NCI-H82 (cell line): ENCODE measurements at places on chromosomes 5 and 9.

DNA sequence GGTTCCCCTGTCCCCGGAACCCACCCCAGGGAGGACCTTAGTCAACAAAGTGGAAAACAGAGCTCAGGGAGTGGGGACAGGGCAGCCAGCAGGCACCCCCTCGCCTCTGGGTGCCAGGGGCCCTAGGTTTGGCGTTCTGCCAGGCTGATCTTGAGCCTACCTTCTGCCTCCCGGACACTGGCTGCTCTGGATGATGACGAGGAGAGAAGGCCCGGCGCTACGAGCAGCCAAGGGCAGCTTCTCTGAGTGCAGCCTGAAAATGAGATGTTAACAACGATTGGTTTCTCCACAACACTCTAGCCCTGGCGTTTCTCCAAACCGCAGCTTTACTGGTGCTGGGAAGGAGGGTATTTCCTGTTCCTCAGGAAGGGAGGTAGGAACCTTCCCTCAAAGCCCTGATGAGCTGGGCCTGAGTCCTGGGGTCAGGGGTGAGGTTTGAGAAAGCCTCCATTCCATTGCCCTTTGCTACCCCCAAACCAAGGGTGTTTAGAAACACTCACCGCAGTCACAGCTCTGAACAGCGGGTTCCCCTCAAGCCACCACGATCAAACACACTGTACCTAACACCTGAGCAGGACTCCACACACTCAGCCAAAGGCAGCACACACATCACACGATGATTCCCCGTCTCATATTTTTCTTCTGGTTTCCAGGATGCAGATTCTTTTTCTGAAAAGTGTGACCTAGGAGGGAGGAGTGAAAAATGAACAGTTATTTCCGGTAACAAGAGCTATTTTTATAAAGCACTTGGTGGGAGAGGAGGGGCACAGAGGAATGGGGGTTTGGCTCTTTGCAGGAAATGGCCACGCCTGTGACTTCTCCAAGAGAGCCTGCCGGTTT, at the start of gene STING1:
Gene STING1 (minus strand): TSS at position 709 of the 840 bp plus-strand sequence. CDS start 1,054 bp downstream, outside the sequence.
- DNase-seq, result peak; percentile 54

DNA sequence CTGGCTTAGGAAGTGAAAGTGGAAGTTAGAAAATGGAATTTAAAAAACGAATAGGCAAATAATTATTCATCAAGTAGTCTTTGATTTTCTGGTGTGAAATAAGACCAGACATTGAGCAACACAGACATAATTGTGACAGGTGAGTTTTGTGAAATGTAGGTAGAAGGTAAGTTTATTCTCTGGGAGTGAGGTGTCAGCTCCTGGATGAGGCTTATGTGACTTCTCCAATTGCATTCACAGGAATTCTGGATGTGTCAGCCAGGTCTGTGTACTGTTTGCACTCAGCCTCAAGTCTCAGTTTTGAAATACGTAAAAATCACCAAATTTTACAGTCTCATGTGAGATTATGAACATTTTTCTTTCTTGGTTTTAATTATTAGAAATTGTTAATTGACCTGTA, 537.6 kb downstream of the CETN3 start:
- no peak for DNase-seq

DNA sequence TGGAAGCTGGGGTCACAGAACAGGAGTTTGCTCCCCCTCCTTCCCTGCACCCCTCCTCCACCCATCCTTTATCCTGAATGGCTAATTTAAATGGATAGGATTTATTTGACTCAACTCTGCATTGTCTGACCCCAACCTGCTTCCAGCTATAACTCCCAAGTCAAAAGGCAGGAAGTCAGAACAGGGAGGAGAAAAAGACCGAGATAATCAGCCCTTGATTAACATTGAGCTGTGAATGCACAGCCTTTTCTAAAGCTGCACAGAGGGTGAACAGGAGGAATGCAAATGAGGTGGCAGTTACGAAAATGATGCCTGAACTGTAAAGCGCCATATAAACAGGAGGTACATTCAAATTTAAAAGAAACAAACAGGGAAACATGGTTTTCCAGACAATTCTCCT, 152.8 kb downstream of the SPOCK1 start:
- no peak for DNase-seq

DNA sequence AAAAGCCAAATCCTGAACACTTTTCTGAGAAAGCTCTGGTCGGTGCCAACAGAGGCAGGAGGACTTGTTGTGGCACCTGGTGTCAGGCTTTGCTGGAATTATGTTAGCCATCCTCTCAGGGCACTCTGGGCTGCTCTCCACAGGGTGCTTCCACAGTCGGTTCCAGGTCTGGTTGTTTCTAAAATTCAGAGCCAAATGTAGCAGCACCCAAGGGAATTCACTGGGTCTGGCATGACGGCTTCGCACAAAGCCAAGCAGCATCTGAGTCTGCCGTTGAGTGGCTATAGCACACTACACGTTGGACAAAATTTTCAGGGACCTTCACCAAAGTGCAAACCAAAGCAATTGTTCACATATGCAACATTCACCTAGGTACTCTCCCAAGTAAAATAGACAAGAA, 110.2 kb downstream of the PJA2 start:
- DNase-seq, result no peak

GRCh38 chr5:72123764-72124376, 16.6 kb downstream of the MAP1B start:
- no peak for DNase-seq

GRCh38 chr5:17238521-17239041, 21.1 kb downstream of the BASP1 start:
- no peak for DNase-seq

DNA sequence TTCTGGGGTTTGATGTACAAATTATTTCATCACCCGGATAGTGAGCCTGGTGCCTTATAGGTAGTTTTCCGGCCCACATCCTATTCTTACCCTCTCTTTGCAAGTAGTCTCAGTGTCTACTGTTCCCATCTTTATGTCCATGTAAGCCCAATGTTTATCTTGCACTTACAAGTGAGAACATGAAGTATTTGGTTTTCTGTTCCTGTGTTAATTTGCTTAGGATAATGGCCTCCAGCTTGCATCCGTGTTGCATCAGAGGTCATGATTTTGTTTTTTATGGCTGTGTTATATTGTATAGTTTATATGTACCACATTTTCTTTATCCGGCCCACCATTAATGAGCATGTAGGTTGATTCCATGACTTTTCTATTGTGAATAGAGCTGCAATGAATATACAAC, 136.5 kb downstream of the PRR16 start:
- no peak for DNase-seq

- no peak for DNase-seq
Measured at GRCh38 chr5:73321757-73322436, 126.7 kb downstream of the FOXD1 start.

- DNase-seq, result no peak
Measured at GRCh38 chr9:34982361-34982760, 7.2 kb upstream of the DNAJB5 start.

GRCh38 chr5:132203464-132203818, 24.2 kb downstream of the P4HA2 start:
- no peak for DNase-seq

- DNase-seq, result no peak
Measured at GRCh38 chr9:120689860-120690259, 24.4 kb downstream of the MEGF9 start.

DNA sequence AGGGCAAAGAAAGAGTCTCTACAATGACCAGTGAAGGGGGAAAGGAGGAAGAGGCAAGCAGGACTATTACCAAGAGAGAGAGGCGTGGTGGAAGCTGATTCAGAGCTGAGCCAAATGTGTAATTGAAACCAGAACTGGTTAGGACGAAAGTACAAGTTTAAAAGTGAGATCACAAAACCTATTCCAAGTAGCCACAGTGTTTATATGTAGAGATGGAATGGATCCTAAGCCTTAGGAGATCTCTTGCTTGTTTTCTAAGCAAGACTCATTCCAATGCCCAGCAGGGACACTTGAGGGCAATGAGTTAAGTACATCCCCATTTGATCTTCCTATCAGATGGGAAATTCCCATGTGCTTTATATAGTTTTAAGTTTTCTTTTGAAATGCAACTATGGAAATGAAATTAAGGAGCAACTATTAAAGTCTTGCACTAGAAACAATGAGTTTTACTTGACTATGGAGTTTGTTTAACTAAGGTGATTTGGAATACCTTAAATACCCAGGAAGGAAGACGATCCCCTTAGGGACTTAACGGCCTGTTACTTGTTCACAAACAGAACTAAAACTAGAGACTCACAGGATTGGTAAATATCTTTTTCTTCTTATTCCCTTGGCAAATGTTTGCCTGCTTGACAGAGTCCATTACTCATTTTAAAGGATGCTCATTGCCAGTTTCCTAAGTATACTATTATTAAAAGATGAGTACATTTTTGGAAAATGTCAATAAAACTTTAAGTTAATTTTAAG, 51.1 kb upstream of the SNX2 start:
- DNase-seq, result no peak

- no peak for DNase-seq
Measured at GRCh38 chr9:112731971-112732370, 14.1 kb upstream of the INIP start.

GRCh38 chr5:172943283-172943841, 15.9 kb upstream of the RPL26L1 start:
- DNase-seq, result no peak

GRCh38 chr9:118023644-118024043, 319.4 kb downstream of the TLR4 start:
- no peak for DNase-seq

DNA sequence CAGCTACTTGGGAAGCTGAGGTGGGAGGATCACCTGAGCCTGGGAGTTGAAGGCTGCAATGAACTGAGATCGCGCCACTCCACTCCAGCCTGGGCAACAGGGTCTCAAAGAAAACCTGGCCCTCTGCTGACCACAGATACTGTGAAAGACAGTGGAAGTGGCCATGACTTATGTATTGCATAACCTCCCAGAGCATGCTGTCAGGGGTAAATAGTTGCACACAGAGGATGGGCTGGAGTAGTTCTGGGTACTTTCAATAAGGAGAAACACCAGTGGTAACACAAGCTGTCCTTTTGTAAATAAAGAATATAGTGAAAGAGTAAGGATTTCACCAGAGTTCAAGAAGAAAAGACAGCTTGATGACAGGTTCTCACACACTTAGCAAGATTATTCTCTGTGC, 1.8 kb downstream of the ACER2 start:
- no peak for DNase-seq

GRCh38 chr9:9612270-9612669, 1000.5 kb downstream of the PTPRD start:
- DNase-seq, result peak; percentile 28

DNA sequence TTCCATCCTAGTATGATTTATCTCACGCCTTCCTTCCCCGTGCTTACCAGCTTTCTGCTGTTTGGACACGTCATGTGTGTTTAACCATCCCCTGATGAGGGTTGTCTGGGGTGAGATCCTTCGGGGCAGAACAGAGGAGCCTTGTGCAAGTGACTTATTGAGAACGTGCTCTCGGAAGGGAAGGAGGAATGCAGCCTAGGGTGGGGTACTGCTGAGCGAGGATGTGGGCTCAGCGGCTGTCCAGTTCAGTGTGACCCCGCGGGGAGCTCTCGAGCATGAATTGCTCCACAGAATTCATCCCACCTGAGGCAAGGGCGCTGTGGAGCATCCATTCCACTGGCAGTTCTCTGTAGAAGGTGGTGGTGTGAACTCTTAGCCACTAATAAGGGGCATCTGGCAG, 4.0 kb downstream of the MYOZ3 start:
- DNase-seq, result no peak

DNA sequence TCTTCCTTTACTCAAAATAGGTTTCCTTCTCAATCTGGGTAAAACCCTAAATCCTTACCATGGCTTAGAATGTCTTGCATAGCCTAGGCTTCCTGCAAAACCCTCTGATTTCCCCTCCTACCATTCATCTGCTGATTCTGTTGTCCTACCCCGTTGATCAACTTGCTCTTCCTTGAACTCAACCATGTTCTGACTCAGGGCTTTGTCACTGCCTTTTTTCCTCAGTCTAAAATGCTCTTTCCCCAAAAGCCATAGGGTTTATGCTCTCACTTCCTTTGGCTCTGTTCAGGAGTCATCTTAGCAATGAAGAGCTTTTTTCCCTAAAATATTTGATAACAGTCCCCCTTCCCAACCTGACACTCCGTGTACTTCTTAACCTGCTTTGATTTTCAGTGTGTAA, 79.4 kb upstream of the IZUMO3 start:
- DNase-seq, result no peak

DNA sequence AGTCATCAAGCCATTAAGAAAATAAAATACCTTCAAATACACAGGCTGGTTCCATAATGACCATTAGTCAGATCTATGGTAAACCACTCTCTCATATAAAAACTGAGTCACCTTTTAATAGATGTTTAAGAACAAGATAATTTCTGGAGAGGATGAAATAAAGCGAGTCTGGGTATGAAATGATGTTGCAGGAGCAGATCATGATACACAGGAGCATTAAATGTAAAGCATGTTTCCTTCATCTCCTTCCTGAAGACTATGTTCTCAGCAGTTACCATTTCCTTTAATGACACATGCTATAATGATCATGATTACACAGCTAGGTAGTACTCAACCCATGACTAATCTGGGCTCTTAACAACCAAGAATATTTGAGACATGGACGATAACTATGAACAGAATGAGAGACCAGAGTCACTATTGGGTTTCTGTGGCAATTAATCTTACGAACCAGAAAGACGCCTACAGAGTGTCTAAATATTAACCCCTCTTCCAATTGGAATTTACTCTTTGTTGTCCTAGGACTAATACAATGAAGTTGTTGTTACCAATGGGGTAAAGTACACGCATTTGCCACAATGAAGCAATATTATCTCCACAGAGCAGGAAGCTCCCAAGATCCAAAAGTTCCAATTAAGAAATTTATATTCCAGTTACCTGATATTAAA, 105.6 kb downstream of the NR6A1 start:
- no peak for DNase-seq

GRCh38 chr5:176781638-176782570, 28.5 kb upstream of the UNC5A start:
- DNase-seq, result no peak

GRCh38 chr9:77604316-77604715, 43.8 kb downstream of the GNA14 start:
- DNase-seq, result peak; percentile 4

- no peak for DNase-seq
Measured at GRCh38 chr9:125447202-125447802, 185.7 kb downstream of the GAPVD1 start.

DNA sequence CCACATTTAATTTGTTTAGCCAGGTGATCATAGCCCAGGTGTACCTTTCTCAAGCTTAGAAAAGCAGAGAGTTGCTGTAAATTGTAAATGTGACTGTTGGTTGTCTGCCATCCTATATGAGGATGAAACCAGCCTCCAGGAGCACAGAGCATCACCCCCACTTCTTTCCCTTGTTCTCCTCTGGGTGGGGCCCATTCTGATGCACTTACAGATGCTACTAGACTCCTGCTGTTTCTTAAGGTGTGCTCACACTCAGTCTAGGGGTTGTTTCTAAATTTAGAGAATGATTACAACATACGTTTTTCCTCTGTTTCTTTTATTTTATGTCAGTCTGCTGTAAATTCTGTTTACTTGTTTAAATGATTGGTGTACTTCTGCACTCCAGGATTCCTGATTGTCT, 10.5 kb downstream of the PTCD2 start:
- DNase-seq, result no peak

GRCh38 chr5:59008816-59009473, 426.1 kb downstream of the RAB3C start:
- DNase-seq, result no peak
